Esophagus squamous epithelium (tissue), 5 donors: ENCODE measurements at places on chromosomes 2 and 18. TPM values are rescaled to one million over a fixed set of nuclear protein-coding genes. Genes with fewer than 3 reads are reported as not detected.

GRCh38 chr2:100408104-100408503 lies 9.4 kb downstream of the CHST10 start:
- H3K4me3 ChIP-seq: no peak overlapping the region
- no peaks in the 10 kb centered on the region for H3K27me3 ChIP-seq
- DNase-seq: no peak
- no peaks in the 10 kb centered on the region for H3K36me3 ChIP-seq
- no peaks in the 10 kb centered on the region for H3K4me1 ChIP-seq

SPTBN1 gene
- total RNA-seq: 70.2 TPM

- no peaks in the 10 kb centered on the region for H3K27me3 ChIP-seq
- no peak overlapping the region for H3K4me3 ChIP-seq
- H3K36me3 ChIP-seq: peaks cover 4% of the 10 kb centered on the region
- H3K4me1 ChIP-seq: no peaks in the 10 kb centered on the region
- no peak for DNase-seq
- H3K27ac ChIP-seq: no peak overlapping the region
Observed at GRCh38 chr2:175111200-175111657, 56.8 kb downstream of the ATF2 start.

GRCh38 chr2:68412127-68412819 lies 47.2 kb downstream of the PLEK start:
- DNase-seq: no peak
- peaks cover 5% of the 10 kb centered on the region for H3K4me1 ChIP-seq
- H3K4me3 ChIP-seq: no peak overlapping the region
- H3K27ac ChIP-seq: no peak overlapping the region

SOCS6 gene
- 18.8 TPM for total RNA-seq

- H3K4me1 ChIP-seq: peaks cover 9% of the 10 kb centered on the region
- H3K36me3 ChIP-seq: no peaks in the 10 kb centered on the region
- peak overlapping the region; percentile 48 for H3K27ac ChIP-seq
Observed at GRCh38 chr2:55839182-55839819, 84.3 kb downstream of the EFEMP1 start.

DNA sequence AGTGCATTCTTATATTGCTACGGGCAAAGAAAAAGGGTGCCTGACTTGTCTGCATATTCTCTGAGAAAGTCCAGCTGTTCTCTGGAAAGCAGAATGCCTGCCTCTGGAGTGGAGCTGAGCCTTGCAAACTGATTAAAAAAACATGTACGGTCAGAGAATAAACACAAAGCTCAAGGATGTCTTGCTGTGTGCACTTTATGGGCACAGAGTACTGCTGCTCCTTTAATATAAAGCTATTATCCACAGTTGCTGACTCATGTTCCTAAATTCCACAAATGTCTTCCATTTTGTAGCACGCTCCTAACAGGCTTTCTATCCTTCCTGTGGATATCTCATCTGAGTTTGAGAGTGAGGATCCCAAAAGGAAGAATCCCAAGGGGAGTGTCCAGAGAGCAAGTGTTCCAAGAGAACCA lies 229.0 kb downstream of the MREG start:
- no peaks in the 10 kb centered on the region for H3K4me1 ChIP-seq
- no peaks in the 10 kb centered on the region for H3K36me3 ChIP-seq
- no peak overlapping the region for H3K4me3 ChIP-seq
- no peak for DNase-seq

- H3K27me3 ChIP-seq: no peaks in the 10 kb centered on the region
- H3K4me1 ChIP-seq: no peaks in the 10 kb centered on the region
- no peak for DNase-seq
- no peak overlapping the region for H3K27ac ChIP-seq
- no peak overlapping the region for H3K4me3 ChIP-seq
- no peaks in the 10 kb centered on the region for H3K36me3 ChIP-seq
Observed at GRCh38 chr18:610214-610928, 13.6 kb downstream of the CLUL1 start.

CCDC121 gene
- total RNA-seq: 2.0 TPM

- H3K27me3 ChIP-seq: no peaks in the 10 kb centered on the region
- no peak overlapping the region for H3K27ac ChIP-seq
- no peaks in the 10 kb centered on the region for H3K36me3 ChIP-seq
- no peak overlapping the region for H3K4me3 ChIP-seq
- H3K4me1 ChIP-seq: no peaks in the 10 kb centered on the region
- DNase-seq: no peak
Observed at GRCh38 chr2:221451862-221452788, 120.0 kb downstream of the EPHA4 start.

SERPINB4 gene
- 24.4 TPM for total RNA-seq
